ENCODE measurements at places on chromosomes 1 and 21.

- no peak for DNase-seq
Measured at GRCh38 chr1:81407000-81407821, 393.5 kb upstream of the ADGRL2 start.

DNA sequence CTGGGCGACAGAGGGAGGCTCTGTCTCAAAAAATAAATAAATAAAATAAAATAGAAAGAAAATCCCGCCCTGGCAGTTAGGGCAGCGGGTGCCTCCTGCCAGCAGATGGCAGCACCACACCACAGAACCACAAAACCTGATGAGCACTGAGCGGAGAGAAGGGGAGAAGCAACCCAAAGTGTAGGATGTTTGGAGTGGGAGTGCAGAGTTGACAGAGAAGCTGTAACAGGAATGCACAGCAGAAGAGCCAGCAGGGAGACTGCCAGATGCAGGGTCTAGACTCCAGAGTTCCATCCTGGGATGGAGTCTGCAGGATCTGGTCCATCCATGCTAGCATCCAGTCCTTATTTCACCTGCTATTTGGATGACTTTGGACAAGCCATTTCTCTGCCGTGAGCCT lies 29.7 kb upstream of the KIRREL1 start:
- DNase-seq: no peak

GRCh38 chr1:27397110-27397509 lies 4.7 kb downstream of the GPR3 start:
- no peak for DNase-seq

DNA sequence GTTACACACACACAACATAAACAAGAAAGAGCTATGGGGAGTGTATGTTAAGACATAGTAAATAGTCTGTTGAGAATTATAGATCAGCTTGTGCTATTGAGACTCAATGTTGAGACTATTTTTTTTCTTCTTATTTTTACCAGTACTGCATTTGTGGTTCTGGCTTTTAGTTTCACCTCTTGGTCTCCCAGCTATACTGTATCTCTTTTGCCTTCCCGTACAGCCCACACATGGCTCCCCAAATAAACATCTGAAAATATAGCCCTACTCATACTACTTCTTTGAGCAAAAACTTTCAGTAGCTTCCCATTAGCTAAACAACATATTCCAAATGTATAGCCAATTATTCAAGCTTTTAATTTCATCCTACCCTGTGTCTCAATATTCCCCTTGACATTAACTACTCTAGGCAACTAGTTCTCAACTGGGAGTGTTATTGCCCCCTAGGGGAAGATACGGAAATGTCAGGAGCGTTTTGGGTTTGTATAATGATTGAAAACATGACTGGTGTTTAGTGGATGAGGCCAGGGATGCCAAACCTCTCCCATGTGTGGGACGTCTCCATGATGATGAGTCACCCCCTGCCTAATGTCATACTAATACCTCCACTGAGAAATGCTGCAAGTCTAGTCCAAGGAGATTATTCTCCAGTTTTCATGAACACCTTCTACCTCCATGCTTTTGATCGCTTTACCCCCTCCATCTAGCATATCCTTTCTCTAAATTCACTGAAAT lies 6.8 kb downstream of the RPE65 start:
- DNase-seq: peak; percentile 52

DNA sequence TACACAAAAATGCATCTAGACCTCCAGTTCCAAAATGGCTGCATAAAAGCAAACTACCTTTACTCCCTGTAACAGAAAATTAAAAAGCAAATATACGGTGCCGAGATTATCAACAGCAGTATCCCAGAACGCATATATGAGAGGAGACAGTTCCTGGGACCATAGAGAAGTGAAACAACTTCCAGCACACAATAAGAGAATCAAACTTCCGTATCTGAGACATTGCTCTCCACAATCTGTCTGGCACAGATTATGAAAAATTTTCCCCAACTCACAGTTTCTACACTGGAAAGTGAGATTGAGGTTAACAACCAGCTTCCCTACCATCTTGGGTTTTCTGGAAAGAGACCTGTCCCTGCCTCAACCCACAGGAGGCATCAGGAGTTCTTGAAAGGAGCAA lies 47.2 kb upstream of the ST6GALNAC3 start:
- no peak for DNase-seq

GRCh38 chr1:202540448-202540847 lies 169.8 kb downstream of the SYT2 start:
- DNase-seq: no peak

DNA sequence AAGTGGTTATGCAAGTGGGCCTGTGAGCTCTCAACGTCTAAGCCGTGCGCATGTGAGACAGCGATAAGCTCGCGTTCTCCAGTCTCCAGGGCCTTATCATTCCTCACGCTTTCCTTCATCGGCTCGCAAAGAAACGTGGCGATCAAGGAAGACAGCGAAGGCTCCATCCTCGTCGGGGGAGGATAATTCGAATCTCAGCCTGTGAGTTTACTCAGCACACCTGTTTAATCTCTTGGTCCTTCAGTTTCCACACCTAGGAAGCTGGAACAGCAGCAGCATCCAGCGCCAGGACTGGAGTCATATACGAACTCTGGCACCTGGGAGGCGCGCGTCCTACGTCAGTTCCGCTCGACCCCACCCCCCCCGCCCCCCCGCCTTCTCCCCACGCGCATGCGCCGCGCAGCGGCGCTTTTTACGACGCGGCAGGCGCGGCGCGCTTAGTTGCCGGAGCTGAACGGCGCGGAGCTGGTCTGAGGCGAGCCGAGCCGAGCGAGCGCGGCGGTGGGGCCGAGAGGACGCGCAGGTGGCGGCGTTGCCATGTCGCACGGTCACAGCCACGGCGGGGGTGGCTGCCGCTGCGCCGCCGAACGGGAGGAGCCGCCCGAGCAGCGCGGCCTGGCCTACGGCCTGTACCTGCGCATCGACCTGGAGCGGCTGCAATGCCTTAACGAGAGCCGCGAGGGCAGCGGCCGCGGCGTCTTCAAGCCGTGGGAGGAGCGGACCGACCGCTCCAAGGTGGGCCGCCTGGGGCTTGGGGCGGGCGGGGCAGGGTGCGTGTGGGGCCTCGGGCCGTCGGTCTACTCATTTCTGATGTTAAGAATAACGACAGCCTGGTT lies at the start of gene PITHD1:
PITHD1 (plus strand) TSS at position 440 of the 836 bp plus-strand sequence; CDS start at position 538, 98 bp downstream.
- peak; percentile 80 for DNase-seq

DNA sequence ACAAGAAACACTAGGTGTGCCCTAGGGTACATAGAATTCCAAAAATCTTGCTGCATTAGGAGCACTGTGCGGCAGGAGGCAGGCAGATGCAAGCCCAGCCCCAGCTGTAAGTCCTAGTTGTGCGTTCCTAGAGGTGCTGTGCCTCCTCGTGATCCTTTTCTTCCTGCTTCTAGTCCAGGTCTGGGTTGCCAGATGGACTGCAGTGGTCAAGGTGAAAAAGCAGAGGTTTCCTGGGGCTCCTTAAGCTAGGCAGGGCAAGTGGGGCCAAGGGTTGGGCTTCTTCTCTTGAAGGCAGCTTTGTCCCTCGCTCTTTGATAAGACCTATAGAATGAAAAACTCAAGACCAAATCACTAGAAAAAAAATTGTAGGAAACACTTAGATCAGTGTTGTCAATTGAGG lies 21.6 kb upstream of the SLC45A3 start:
- no peak for DNase-seq

DNA sequence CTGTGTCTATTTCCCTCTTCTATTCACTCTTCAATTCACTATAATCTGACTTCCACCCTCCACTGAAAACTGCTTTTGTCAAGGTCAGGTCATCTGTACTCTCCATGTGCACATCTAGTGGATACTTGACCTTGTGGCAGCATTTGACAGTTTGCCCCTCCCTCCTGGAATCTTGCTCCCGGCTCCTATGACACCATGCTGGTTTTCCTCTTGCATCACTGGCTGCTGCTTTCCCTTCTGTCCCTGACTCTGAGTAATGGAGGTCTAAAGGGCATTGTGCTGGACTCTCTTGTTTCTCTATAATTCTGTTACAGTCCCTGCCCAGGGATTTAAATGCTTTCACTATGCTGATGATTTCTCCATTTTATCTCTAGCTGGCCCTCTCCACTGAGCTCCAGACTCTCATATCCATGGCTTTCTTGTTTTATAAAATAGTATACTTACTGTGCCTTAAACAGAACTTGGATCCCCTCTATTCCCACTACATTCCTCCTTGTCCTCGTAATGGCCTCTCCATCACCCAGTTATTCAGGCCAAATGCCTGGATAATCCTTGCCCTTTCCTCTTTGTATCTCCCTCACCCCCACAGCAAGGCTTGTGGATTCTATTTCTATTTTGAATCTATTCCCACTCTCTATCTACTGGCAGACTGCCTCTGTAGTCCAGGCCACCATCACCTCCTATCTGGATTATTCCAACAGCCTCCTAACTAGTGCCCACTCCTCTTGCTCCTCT lies 36.8 kb upstream of the PODN start:
- no peak for DNase-seq

GRCh38 chr1:194795917-194796593 lies 1609.6 kb upstream of the B3GALT2 start:
- no peak for DNase-seq

- no peak for DNase-seq
Measured at GRCh38 chr1:159804924-159805323, 2.8 kb downstream of the FCRL6 start.

DNA sequence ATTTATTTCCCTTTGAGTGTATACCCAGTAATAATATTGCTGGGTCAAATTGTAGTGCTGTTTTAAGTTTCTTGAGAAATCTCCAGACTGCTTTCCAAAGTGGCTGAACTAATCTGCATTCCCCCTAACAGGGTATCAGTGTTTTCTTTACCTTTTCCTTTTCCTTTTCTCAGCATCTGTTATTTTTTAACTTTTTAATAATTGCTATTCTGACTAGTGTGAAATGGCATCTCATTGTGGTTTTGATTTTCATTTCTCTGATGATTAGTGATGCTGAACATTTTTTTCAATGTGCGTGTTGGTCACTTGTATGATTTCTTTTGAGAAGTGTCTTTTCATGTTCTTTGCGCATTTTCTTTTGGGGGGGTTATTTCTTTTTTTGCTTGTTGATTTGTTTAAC lies 374.9 kb upstream of the BRINP3 start:
- no peak for DNase-seq

DNA sequence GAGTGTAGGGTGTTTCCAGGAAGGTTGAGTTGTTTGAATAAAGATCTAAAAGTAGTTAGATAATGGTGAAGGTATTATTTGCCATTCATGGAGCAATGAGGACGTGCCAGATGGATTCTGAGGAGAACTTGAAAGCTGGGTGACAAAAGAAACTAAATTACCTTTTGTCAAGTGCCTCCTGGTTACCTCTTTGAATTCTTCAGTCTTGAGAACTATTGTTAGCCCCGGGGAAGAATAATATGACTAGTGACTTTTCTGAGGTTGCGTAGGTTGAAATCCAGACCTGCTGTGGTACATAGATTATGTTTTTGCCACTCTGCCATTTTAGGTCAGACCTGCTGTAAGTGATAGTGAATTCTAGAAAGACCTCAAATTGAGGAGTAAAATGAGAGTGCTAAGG lies 11.5 kb downstream of the LAMC1 start:
- DNase-seq: no peak
